ENCODE measurements at places on chromosomes 13 and 19.

DNA sequence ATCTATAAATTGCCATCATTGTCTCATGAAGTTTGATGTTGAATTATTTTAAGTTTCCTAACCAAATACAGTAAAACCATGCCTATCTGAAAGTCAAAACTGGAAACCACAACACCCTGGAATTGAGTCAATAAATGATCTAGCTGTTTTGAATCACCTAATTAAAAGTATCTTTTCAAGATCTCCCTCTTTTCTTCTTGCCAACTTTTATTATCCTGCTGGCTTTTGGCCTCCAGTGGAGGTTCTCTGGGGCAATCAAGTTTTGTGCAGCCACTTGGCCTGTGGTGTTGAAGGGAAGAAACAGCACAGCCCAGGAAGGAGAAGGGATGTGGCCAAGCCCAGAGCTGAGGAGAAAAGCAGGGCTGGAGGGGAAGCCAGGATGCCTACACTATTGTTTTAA, 255.4 kb downstream of the COG6 start:
- no peak for DNase-seq

- no peak for DNase-seq
These were observed 27.5 kb downstream of the ZNF507 start for GRCh38 chr19:32372726-32373517.

DNA sequence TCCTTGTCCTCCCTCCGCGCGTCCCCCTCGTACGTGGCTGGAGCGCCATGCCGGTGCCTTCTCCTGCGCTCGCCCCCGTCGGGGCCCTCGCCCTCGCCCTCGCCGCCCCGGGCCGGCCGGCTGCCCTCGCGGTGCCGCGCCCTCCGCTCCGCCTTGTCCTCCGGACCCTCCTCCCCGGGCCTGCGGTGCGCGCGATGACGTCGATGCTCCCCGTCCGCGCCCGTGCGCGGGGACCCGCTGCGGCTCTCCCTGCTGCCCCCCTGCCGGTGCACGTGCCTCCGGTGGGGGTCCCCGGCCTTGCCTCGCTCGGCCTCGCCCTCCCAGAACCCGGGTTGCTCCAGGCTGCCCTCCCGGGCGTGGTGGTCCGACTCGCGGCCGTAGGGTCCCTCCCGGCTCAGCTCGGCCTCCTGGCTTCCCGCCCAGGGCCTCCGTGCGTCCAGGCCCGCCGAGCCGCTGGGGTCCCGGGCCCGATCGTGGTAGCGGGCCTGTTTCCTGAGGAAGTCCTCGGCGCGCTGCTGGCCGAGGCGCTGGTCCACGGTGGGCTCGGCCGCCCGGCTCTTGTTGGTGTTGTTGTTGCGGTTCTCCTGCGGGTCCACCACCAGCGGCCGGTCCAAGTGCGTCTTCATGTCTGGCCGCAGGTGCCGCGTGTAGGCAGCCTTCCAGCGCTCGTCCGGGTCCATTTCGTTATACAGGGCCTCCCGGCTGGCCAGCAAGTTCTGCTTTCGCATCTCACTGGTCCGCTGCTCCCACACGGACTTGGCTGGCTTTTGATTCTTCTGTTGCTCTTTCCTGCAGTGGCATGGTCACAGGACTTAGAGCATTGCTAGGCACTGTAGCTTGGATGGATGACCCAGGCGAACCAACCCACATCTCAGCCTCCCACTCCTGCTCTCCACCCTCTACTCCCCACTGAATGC, 148.6 kb downstream of the IER2 start:
- no peak for DNase-seq

- DNase-seq = no peak
These were observed 37.4 kb downstream of the TMEM255B start for GRCh38 chr13:113796211-113796963.

DNA sequence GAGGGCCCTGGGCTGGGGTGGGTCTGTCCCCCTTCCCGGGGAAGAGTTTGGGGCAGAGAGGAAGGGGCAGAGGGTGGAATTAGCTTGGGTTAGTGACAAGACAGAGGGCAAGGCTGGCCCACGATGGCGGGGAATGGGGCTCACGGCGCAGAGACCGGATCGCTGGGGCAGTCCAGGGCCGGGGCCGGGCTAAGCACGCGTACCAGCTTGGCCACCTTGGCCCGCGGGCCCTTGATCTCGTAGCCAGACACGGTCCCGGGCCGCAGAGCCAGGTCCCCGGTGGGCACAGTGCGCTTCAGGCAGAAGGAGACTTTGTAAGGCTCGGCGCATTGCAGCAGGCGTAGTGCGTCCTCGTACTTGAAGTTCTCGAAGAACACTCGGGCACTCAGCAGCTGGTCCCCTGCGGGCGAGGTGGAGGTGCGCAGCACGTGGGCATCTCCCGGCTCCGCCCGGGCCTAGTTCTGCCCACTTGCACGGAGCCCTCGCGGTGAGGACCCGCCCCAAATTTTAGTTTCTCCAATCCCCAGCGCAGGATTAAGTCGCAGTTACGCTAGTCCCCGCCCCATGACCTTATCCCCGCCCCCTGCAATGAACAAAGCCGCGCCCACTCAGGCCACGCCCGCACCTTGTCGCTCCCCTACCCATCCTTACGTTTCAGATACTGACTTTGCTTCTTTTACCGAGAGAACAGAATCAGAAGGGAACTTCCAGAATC, 8.6 kb upstream of the HIPK4 start:
- no peak for DNase-seq

DNA sequence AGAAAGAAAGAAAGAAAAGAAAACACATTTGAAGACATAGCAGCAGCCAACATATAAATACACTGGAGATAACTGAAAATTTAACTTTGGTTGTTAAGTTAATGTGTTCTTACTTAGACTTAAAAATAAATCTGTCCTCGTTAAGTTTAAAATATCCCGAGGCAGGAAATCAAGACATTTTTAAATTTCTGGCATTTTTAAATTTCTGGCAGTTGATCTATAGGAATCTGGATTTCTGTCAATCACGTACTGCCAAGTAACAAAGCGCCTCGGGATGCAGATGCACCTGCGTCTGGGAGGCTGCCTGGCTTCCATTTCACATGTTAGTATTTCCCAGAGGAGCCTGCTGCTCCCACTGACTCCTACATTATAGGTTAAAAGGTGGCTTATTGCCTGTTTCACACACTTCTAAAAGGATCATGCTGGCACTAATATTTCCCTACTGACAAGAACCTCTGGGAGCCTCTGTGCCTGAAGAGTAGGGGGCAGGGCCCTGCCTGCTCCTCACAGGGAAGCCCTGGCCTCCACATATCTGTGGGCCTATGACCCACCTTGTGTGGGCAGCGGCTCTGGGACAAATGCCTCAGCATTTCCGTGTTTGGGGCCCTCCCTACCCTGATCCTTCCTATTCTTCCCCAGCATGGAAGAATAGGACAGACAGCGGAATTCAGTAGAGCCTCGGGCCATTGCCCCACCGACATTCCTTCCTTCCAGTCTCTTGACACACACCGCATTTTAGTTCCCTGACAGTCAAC, 62.8 kb upstream of the ATP12A start:
- no peak for DNase-seq

Measured in HTR-8/SVneo (cell line).